CD8-positive, alpha-beta memory T cell (primary cell): ENCODE measurements at places on chromosomes 1 and 21. TPM values are rescaled to one million over a fixed set of nuclear protein-coding genes. Genes with fewer than 3 reads are reported as not detected.

NGF gene
- total RNA-seq = not detected

VPS72 gene
- total RNA-seq = 85.4 TPM

FCGR3A gene
- 0.58 TPM for total RNA-seq

DNA sequence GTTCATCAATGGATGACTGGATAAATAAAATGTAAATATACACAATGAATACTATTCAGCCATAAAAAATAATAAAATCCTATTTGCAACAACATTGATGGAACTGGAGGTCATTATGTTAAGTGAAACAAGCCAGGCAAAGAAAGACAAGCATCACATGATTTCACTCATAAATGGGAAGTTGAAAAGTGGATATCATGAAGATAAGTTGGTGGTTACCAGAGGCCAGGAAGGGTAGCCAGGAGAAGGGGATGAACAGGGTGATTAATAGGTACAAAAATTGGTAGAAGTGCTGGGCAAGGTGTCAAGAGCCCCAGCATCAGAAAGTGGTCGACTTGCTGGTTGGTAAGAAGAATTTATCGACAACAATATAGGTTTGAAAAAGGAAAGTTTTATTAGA is 1.3 kb upstream of the PARK7 start:
- DNase-seq = no peak

DNA sequence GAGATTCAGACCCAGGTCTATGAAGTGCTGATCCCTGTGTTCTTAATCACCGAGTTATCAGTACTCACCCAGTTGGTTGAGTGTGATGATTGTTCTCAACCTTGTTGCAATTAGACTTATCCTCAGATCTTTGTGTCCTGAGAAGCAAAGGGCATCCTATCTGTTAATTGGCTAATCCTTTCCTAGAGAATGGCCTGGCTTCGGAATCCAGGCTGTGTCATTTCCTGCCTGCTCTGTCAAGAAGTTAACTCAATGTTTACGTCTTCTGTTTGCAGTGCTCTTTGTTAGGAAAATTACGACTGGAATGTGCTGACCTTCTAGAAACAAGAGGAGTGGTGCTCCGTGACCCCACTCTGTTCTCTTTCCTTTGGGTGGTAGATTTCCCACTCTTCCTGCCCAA is 14.7 kb downstream of the GAS5 start:
- DNase-seq = no peak

DNA sequence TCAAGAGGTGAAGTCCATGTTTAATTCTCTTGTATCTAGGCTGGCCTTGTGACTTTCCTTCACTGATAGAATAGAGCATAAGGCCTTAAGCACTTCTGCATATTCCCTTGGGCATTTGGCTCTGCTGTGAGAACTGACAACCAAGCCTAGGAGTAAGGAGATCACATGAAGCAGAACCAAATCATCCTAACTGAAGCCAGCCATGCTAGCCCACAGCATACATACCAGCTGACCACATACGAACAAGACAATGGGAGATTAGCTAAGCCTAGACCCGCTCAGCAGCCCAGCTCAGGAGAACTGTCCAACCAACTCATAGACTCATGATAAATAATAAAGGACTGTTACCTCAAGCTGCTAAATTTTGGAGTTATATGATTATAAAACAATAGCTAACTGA is 114.6 kb upstream of the NEK7 start:
- DNase-seq = no peak

DNA sequence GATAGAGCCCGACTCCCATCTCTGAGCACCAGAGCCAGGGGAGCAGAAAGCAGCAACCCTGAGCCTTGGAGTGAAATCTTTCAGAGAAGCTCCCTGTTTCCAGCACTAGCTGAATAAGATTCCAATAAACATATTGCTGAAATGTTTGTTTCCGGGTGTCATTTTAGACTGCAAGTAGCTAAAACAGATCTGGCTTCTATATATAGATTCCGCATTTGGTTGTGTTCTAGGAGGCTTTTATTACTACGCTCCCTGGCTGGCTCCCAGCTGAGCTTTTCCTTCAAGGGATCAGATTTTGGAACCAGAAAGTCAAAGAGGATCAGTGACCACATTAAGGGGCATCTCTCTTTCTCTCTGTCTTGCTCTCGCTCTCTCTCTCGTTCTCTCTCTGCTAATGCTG is 88.2 kb downstream of the PAPPA2 start:
- DNase-seq = no peak

- no peak for DNase-seq
These were observed 230.6 kb downstream of the TNR start for GRCh38 chr1:175512637-175513412.

- DNase-seq = peak; percentile 78
These were observed 25.0 kb downstream of the CD244 start for GRCh38 chr1:160837558-160838205.
